ENCODE measurements at places on chromosomes 5 and 9.

- ATAC-seq: no peak
Observed at GRCh38 chr9:73738741-73739530, 587.3 kb downstream of the ANXA1 start.

GRCh38 chr9:37410969-37411785, 11.3 kb upstream of the GRHPR start:
- peak; percentile 49 for ATAC-seq

- ATAC-seq: no peak
Observed at GRCh38 chr9:133158695-133159094, 5.0 kb downstream of the GBGT1 start.

- no peak for ATAC-seq
Observed at GRCh38 chr5:180605554-180606214, 14.4 kb upstream of the SCGB3A1 start.

DNA sequence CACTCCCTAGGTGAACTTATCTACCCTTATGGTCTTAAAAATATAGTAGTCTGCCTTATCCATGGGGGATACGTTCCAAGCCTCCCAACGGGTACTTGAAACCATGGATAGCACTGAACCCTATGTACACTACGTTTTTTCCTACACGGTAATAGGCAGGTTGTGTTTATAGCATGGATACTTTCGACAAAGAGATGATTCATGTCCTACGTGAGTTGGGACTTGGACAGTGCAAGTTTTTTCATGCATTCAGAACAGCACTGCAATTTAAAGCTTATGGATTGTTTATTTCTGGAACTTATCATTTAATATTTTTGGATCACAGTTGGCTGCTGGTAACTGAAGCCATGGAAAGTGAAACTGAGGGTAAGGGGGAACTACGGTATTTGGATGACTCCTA, 88.1 kb downstream of the CNTLN start:
- ATAC-seq: no peak

DNA sequence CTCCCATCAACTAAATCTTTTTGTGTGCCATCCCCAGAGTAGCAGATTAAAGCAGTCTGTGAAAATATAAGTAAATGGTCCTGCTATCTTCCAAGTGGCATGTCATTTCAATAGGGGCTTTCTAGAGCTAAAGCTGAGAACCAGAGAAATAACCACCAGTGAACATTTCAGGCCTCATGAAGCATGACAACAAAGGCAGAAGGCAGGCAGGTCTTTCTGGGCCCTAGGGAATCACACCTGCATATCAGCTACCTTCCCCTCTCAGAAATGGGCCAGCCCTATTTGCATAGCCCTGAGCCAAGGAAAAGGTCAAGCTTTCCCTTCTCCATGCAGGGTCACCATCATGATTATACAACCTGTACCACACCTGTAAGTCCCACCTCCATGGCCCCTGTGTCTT, 205.3 kb downstream of the DEPDC1B start:
- ATAC-seq: peak; percentile 91

GRCh38 chr5:2300861-2301574, 418.3 kb upstream of the IRX4 start:
- ATAC-seq: no peak

DNA sequence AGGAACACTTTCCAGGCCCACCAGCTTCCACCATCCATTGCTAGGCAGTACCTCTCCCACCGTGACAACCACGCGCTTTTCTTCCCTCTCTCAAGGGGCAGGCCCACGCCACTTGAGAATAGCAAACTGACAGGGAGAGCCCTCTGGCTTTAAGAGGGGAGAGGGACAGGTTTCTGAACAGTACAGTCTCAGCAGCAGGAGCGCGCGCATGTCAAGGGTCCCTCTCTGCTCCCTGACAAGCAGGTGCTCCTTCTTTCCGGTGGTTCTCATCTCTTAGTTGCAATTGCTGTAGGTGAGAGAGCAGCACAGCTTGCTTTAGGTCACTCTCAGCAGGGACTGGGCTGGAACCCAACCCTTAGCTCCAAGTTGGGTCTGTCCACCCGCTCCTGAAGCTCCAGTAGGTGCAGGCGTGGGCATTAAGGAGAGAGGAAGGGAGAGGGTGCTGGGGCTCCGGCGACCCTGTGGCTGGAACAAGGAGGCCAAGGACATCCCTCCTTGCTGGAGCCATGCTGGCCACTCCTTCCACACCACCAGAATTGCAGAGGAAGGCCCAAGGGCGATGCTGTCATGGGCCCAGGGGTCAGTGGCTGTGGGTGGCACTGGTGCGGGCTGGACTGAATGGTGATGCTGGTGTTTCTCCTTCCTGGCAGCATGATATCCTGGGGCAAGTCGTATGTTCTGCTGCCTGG, 9.0 kb upstream of the PHF2 start:
- ATAC-seq: no peak

DNA sequence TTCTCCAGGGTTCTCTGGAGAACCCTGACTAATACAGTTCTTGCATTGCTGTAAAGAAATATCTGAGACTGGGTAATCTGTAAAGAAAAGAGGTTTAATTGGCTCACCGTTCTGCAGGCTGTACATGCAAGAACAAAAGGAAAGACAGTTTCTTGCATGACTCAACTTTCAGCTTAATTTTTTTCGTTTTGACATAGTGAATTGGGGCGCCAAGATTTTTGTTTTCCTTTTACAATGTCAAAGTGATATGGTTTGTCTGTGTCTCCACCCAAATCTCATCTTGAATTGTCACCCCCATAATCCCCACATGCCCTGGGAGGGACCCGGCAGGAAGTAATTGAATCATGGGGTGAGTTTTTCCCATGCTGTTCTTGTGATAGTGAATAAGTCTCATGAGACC, 11.8 kb upstream of the CRHBP start:
- no peak for ATAC-seq

DNA sequence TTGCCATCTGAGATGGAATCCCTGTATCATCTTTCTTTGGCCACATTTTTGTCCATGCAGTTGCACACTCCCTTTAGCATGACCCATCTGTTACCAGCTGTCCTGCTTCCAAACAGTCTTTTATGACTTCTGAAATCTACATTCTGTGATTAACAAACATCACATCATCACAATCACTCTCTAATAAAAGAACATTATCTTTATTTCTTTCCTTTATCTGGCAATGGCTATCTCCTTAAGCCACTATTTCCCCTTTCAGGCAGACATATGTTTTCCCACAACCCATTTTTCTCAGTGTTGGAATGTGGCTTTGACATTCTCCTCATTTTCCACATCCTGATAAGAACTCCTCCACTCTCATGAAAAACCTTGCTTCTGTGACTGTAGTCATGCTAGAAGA, 141.0 kb downstream of the ST8SIA4 start:
- ATAC-seq: no peak

- peak; percentile 56 for ATAC-seq
Observed at GRCh38 chr5:126808521-126808988, 31.6 kb downstream of the LMNB1 start.

GRCh38 chr5:65128226-65128625, 353.5 kb downstream of the ADAMTS6 start:
- no peak for ATAC-seq

DNA sequence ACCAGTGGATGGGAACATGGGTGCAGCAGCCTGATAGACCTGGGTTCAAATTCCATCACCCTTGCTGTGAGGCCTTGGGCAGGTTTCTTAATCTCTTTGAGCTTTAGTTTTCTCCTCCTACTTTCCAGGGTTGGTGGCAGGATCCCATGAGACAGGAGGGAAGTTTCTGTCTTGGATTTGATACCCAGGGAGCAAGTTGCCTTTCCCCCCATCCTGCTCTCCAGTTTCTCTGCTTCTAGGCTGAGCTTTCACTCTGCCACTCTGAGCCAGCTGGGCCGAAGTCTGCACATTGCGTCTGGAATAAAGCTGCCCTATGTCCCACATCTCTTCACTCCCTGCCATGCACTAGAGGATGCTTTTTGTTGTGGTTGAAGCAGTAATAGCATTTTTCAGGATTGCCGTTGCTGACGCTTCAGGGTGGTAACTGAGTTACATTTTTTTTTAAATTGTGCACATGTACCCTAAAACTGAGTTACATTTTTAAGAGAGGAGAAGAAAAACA, 40.5 kb upstream of the ANGPTL2 start:
- ATAC-seq: no peak

- ATAC-seq: no peak
Observed at GRCh38 chr9:13718539-13718938, 439.0 kb upstream of the MPDZ start.

DNA sequence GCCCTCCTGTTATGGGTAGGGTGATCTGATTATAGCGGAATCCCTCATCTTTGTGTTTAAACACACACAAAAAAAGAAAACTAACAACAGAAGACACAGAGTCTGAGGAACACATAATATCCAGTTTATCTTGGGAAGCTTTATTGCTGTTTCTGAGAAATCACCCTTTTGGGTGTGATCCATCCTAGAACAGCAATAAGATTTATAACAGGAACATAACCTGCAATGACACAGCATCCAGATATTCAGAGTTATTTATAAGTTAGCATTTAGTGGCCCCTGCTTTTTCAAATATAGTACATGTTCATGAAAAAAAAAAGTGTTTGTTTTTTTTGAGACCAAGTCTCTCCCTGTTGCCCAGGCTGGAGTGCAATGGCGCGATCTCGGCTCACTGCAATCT, 79.9 kb downstream of the RFK start:
- ATAC-seq: no peak

- ATAC-seq: peak; percentile 76
Observed at GRCh38 chr5:74865804-74866595, at the start of gene FAM169A. Gene FAM169A (minus strand): TSS chr5:74866387. CDS start chr5:74841676, 24,711 bp downstream.
